ENCODE measurements at places on chromosomes 2 and 18. TPM values are rescaled to one million over a fixed set of nuclear protein-coding genes. Genes with fewer than 3 reads are reported as not detected.

The KIDINS220 gene
- 31.3 TPM for total RNA-seq

The CCL20 gene
- 6.5 TPM for total RNA-seq

The KCTD18 gene
- 5.3 TPM for total RNA-seq

The RNF152 gene
- total RNA-seq: 5.9 TPM

The HMSD gene
- not detected for total RNA-seq

The CD8B2 gene
- not detected for total RNA-seq

The HOXD13 gene
- total RNA-seq: not detected

The FBLN7 gene
- 2.2 TPM for total RNA-seq

The DCC gene
- not detected for total RNA-seq

The RTP5 gene
- not detected for total RNA-seq

The GPAT2 gene
- total RNA-seq: 7.6 TPM

The SEC11C gene
- 40.2 TPM for total RNA-seq

The PKDCC gene
- total RNA-seq: 1.3 TPM

The RFTN2 gene
- 4.4 TPM for total RNA-seq

The IL18R1 gene
- 1.00 TPM for total RNA-seq

The RAD51AP2 gene
- not detected for total RNA-seq

The FTCDNL1 gene
- 0.93 TPM for total RNA-seq

The LAPTM4A gene
- total RNA-seq: 86.7 TPM

The TTR gene
- total RNA-seq: not detected

The ALK gene
- not detected for total RNA-seq

The ARHGEF33 gene
- total RNA-seq: 0.07 TPM

The ASIC4 gene
- not detected for total RNA-seq

The ARHGAP15 gene
- not detected for total RNA-seq

The C2orf80 gene
- total RNA-seq: not detected

The TUBB6 gene
- 1,389 TPM for total RNA-seq

The CD207 gene
- total RNA-seq: not detected

The ACTG2 gene
- 0.25 TPM for total RNA-seq

The CD226 gene
- 0.13 TPM for total RNA-seq

The SERPINB13 gene
- not detected for total RNA-seq

The TFPI gene
- total RNA-seq: 145 TPM

The NR4A2 gene
- total RNA-seq: 0.54 TPM

The TBR1 gene
- not detected for total RNA-seq

The GCKR gene
- total RNA-seq: 3.7 TPM
